ENCODE measurements at places on chromosomes 16 and 17. TPM values are rescaled to one million over a fixed set of nuclear protein-coding genes. Genes with fewer than 3 reads are reported as not detected.
A peak's percentile ranks its signal among the peaks of the same experiment; 100 is the strongest.

The SOCS1 gene
- total RNA-seq = 100.0 TPM

The MT1X gene
- 46.8 TPM for total RNA-seq

DNA sequence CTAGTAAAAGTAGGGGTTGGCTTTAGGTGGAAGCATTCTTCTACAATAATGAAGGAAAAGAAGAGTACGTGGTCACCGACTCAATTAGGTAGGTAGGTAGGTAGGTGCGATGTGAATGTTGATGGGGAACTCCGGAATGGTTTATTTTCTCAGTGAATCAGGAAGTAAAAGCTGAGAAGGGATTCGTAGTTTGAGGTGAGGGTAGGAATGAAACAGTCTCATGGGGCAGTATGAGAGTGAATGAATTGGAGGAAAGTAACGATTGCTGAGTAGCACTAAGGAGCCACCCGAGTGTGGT, 13.9 kb downstream of the PER1 start:
- peaks cover 19% of the 10 kb centered on the region for H3K36me3 ChIP-seq
- no peaks in the 10 kb centered on the region for H3K4me1 ChIP-seq
- no peaks in the 10 kb centered on the region for H3K27me3 ChIP-seq
- DNase-seq = no peak

DNA sequence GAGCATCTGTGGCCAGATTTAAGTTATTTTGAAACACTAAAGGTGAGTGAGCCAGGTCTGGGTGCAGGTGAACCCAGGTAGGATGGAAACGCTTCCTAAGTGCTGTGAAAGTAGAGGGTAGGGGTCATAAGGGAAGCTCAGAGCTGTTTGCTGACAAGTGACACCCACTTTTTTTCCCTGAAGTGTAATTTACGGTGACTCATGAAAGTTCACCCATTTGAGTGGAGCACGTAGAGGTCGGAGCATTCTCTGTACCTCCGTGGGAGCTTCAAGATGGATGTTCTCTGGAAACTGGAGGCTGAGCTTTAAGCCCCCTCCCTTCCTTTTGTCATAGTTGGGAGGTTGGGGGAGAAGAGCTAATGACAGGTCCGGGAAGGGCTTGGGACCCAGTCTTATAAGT, 44.3 kb downstream of the MPRIP start:
- peaks cover 10% of the 10 kb centered on the region for H3K36me3 ChIP-seq
- no peak for DNase-seq
- no peaks in the 10 kb centered on the region for H3K27me3 ChIP-seq
- peaks cover 43% of the 10 kb centered on the region for H3K4me1 ChIP-seq
- no peak overlapping the region for H3K4me3 ChIP-seq
- H3K27ac ChIP-seq = peak overlapping the region; percentile 28

The LRRC36 gene
- 0.66 TPM for total RNA-seq

- H3K27me3 ChIP-seq = no peaks in the 10 kb centered on the region
- no peak overlapping the region for H3K27ac ChIP-seq
- DNase-seq = no peak
- no peak overlapping the region for H3K4me3 ChIP-seq
- peaks cover 3% of the 10 kb centered on the region for H3K4me1 ChIP-seq
These were observed 32.2 kb downstream of the DHX38 start for GRCh38 chr16:72125635-72126428.

DNA sequence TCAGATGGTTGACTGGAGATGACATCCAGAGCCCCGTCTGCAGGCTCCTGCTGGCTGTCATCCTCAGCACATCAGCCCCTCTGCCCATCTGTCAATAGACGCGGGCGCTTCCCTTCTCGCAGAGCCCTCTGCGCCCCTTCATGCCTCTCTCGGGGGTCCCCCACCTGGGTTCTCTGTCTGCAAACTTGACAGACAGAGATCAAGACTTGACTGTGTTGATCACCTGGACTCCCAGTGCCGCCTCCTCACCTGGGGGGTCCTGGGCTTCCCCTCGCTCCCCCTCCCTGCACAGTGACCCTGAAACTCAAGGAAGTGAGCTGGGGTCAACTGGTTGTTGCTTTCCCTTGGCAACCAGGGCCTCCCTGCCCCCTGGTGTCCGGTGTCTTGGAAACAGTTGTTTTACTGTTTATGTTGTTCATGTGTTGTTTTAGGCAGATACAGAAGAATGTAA, 31.9 kb downstream of the RNF213 start:
- H3K4me3 ChIP-seq = no peak overlapping the region
- H3K27ac ChIP-seq = no peak overlapping the region
- DNase-seq = no peak
- H3K4me1 ChIP-seq = peaks cover 8% of the 10 kb centered on the region

The TMC5 gene
- not detected for total RNA-seq
